ENCODE measurements at places on chromosomes 2 and 18.

- no peak for DNase-seq
These were observed 12.4 kb downstream of the SUPT7L start for GRCh38 chr2:27651056-27651455.

DNA sequence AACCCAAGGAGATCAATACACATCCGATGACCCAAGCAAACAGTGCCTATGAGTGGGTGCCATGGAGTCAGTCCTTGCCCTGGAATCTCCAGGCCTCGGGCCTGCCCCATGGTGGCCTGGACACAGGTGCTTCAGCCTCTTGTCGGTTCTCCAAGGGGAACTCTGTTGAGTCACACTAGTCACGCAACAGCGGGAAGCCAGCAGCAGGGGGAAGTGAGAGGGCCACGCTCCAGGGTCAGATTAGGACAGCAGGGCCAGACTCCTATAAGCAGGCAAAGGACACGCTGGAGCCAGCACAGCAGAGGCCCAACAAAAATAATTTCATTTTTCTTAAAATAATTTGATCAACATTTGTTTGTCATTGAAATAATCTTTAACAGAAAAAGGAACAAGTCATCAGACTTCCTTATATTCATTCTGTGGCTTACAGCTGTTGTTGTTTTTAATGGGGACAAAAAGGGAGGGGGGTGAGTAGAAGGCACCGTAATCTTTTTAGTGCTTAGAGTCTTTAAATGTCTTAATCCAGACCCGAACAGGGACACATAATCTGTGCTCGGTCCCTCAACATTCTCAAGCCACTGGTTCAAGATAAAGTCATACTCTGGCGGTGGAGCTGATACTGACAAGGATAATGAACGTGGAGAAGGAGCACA, 16.4 kb upstream of the ARMC9 start:
- no peak for DNase-seq

DNA sequence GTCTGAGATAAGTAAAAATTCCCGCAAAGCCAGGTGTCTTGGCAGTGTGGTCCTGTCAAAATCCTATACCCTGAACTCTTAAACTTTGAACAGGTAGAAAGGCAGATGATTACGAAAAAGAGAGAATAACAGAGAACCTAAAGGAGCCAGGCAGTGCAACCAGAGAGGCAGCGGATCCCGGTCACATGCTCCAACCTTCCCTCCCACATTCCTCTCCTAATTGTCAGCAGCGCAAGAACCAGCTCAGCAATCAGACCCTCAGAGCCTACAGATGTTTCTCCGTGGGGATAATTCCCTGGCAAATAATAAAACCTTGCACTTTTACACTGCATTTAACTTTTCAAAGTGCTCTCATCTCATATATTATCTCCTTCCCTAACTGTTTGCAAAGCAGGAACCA, 124.8 kb downstream of the EPHA4 start:
- no peak for DNase-seq

GRCh38 chr2:61272421-61273070, 110.6 kb downstream of the C2orf74 start:
- no peak for DNase-seq

- no peak for DNase-seq
These were observed 393.5 kb downstream of the ERBB4 start for GRCh38 chr2:212145121-212145520.

- no peak for DNase-seq
These were observed 14.2 kb upstream of the SFXN5 start for GRCh38 chr2:73085691-73086090.

GRCh38 chr2:47599171-47599570, 183.8 kb upstream of the MSH6 start:
- no peak for DNase-seq

DNA sequence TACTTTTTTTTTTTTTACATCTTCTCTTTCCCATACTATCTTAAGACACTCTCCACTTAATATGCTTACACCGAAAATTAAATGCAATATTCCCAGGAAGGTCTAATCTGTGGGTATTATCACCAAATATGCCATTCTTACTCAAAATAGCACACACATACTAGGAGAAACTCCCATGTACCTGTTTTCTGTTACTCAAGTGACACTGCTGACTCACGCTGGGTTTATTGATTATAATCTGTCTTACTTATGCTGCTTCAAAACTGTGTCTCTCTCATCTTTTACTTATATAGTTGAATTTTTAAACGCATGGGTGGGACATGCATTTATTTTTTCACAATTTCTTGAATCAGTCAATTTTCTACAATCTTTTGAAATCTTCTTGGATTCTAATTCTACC, 29.9 kb downstream of the MRPL19 start:
- no peak for DNase-seq
